ENCODE measurements at places on chromosomes 13 and 19.

- no peak for DNase-seq
Measured at GRCh38 chr19:4390017-4390566, 10.3 kb downstream of the SH3GL1 start.

DNA sequence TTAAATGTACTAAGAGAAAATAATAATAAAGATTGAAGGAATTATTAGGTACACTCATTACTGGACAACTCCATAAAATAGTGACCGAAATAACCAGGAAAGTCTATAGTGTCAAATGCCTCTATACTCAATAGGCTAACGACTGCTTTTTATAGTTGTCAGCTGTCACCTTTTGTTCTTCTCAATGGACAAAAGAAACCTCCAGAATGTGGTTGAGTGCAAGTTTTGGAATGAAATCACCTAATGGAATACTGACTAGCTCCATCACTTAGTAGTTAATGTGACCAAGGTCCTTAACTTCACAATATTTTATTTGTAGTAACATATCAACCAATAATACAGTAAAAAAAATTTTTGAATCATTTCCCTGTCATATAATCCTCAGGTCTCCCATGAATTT lies 18.1 kb downstream of the TSC22D1 start:
- DNase-seq, result no peak

- no peak for DNase-seq
Measured at GRCh38 chr13:75946536-75947284, 310.6 kb downstream of the LMO7 start.

GRCh38 chr13:113404723-113405471 lies 41.0 kb upstream of the GRTP1 start:
- peak; percentile 51 for DNase-seq

GRCh38 chr19:50359328-50359818 lies 6.1 kb downstream of the NAPSA start:
- no peak for DNase-seq

DNA sequence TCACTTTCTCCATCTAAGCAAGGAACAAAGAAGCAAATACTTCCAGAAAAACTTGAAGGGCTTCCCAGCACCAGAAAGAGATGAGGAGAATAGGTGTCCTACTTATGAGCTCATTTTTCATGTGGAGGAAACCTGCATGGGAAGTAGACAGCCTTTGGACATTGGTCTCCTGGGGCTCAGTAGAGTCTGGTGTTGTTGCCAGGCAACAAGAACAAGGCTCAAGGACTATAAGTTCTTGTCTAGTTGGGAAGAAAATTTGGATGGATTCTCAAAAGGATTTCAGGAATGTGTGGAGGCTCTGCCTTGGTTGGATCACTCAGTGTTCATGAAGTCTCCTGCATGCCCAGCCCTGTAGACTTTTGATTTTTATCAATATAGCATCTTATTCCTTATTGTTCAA lies 84.5 kb downstream of the MBNL2 start:
- DNase-seq, result no peak

- no peak for DNase-seq
Measured at GRCh38 chr13:69948016-69948415, 159.6 kb upstream of the ATXN8OS start.
